ENCODE measurements at places on chromosomes 12 and 14. TPM values are rescaled to one million over a fixed set of nuclear protein-coding genes. Genes with fewer than 3 reads are reported as not detected.

The ARID4A gene
- total RNA-seq, result 4.1 TPM

The ISM2 gene
- total RNA-seq, result not detected

The RNASE3 gene
- not detected for total RNA-seq

The MYF5 gene
- total RNA-seq, result not detected

The CPNE6 gene
- total RNA-seq, result not detected

The CD27 gene
- not detected for total RNA-seq

The AICDA gene
- total RNA-seq, result not detected

The CACNA1C gene
- not detected for total RNA-seq

The ADAM21 gene
- total RNA-seq, result 0.55 TPM

The TMEM253 gene
- total RNA-seq, result 0.31 TPM

The IFNG-AS1 gene
- total RNA-seq, result not detected

The KRT84 gene
- not detected for total RNA-seq

The MIP gene
- not detected for total RNA-seq

All from hair follicular keratinocyte (primary cell).